GM12891 (cell line): ENCODE measurements at places on chromosomes 16 and 17.

DNA sequence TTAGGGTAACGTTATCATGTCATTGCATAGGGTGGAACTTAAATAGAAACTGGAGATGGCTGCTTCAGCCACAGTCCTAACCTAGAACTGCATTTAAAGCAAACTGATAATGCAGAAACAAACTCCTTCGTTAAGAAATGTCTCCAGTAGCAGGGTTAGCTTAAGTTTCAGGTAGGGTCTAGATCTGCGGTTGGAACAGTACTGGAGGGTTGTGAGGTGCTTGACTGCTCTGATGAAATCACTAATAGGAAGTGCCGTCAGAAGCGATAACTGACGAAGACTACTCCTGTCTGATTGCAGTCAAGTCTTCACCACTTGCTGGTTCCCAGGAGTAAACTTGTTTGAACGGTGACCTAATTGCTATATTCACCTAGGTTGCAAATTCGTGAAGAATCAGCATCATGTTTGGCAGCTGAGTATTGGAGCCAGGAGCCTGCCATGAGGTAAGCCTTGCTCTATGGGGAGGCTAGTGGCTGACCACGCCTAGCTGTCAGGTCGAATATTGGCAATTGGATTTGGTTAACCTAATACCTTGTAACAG is 24.5 kb downstream of the TRPV2 start:
- DNase-seq: no peak

GRCh38 chr16:27769561-27770255 is 219.8 kb downstream of the KATNIP start:
- no peak for DNase-seq

DNA sequence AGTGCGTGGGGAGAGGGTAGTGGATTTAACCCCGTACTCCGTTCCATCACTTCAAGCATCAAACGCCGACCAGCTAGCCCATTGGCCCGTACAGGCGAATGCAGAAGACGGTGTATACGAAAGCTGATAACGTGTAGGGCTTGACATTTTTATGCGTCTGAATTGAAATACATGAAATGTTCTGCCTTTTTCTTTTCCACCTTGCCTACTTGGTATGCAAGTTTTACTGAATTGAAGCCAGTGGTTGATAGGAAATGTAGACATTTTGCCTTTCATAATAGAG is 834 bp upstream of the STAT3 start:
- no peak for DNase-seq

DNA sequence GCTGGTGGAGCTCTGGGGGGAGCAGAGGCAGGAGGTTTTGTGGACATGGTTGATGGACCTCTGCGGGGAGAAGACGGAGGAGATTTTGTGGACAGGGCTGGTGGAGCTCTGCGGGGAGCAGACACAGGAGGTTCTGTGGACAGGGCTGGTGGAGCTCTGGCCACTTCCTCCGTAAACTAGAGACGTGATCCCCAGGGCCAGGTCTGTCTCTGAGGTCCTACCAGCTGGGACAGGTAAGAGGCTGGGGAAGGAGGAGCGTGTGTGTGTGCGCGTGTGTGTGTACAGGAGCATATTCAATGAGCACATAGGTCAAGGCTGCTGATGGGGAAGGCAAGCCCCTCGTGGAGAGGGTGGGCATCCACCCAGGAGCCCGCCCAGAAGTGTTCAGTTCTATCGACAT is 20.6 kb downstream of the RPH3AL start:
- no peak for DNase-seq

- DNase-seq: no peak
These were observed 1.2 kb downstream of the ABCA5 start for GRCh38 chr17:69325518-69326376.

- no peak for DNase-seq
These were observed 28.7 kb upstream of the RSL1D1 start for GRCh38 chr16:11880007-11880406.

- DNase-seq: no peak
These were observed 204.7 kb upstream of the HSBP1 start for GRCh38 chr16:83602761-83603722.

- no peak for DNase-seq
These were observed 28.6 kb downstream of the GTF3C1 start for GRCh38 chr16:27520982-27521673.

GRCh38 chr16:74936902-74937560 is 47.9 kb downstream of the WDR59 start:
- DNase-seq: peak; percentile 23

DNA sequence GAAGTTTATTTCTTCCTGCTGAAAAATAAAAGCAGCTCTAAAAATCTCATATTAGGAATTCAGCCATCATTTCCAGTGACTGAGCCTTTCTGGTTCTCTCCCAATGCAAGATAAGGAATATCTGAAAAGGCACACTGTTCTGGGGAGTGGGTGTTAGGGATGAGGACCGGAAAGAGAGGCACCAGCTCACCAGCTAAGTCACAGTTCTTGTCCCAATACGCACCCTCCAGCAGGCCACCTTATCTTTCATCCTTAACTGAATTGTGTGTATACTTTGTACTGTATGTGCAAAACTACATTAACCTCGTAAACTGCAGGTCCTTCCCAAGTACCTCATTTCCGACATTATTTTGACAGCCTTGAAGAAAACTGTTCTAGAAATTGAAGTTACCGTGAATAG is 11.0 kb downstream of the AMFR start:
- DNase-seq: no peak

- DNase-seq: no peak
These were observed 11.7 kb downstream of the CCDC57 start for GRCh38 chr17:82200743-82201497.

GRCh38 chr16:12976936-12977335 is 75.5 kb downstream of the SHISA9 start:
- DNase-seq: no peak

DNA sequence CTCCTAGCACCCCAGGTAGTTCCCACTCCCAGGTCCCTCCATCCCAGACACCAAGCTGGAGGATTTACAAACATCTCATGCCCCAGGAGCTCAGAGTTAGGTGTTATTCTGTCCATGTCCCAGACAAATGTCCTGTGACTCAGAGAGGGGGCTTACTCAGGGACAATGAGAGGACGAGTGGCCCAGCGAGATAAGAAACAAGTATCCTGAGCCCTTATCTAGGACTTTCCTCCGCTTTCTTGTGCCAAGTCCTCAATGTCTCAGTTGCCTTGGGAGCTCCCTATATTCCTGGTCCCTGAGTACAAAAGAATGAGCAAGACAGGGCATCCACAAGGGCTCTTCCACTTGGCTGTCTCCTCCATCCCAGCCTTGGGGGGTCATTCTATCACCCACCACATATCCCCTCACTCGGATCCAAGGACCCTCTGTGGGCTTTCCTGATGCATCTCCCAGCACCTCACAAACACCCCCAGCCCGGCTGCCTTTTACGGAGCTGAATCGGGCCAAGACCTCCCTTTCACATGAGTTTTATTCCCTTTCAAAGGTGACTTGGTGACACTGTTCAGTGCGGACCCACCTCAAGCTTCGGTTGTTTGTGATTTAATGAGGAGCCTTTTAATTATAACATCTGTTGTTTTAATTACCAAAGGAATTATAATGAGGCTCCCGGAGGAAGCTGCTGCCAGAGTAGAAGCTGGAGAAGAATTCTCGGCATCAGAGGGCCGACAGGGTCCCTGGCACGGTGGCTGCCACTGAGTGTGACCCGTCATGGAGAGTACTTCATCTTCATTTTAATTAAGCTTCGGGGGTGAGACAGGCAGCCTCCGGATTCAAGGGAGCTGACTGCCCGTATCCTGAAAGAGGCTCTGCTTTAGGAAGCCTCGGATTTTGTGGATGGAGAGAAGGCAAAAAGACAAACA is 121.5 kb downstream of the WSCD1 start:
- no peak for DNase-seq

GRCh38 chr16:53080345-53081031 is 25.7 kb downstream of the CHD9 start:
- no peak for DNase-seq

GRCh38 chr16:54944002-54944401 is 13.3 kb downstream of the IRX5 start:
- DNase-seq: no peak

- DNase-seq: no peak
These were observed 33.8 kb upstream of the ADGRG1 start for GRCh38 chr16:57594531-57595031.

DNA sequence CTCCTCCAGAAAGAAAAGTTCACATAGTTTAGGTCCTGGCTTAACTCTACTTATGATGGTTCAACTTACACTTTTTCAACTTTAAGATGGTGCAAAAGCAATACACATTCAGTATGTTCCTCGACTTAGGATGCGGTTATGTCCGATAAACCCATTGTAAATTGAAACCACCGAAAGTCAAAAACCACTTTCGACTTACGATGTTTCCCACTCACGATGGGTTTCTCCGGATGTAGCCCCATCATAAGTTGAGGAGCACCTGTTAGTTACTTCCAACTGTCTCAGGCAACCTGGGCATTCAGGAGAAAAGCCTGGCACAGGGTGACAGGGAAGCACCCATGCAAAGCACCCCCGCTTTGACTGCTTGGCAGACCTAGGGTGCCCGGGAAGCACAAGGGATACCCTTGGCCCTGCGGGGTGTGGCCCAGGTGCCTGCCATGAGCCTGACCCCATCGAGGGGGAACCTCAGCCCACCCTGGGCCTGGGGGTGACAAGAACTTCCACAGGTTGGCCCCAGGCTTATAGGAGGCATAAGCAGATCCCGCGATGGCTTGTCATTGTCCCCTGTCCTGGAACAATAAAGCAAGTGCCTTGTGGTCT is 14.0 kb downstream of the UNC119 start:
- DNase-seq: no peak

DNA sequence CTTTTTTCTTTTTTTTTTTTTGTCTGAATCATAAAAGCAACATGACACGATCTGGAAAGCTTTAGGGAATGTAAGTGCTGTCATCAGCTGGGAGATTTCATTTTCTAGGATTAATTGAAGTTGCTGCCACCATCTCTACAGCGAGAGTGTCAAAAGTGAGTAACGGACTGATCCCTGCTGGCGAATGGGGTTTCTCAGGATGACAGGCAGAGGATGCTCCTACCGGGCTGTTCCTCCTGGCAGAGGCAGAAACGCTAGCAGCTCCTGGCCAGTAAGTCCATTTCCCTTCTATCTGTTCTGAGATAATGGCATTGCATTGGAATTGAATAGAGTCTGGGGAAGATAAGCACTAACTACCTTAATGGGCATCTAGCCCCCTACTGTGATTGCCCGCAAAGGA is 80.5 kb upstream of the KIFC3 start:
- DNase-seq: no peak

- no peak for DNase-seq
These were observed 103.6 kb downstream of the PRKCA start for GRCh38 chr17:66405836-66406677.

DNA sequence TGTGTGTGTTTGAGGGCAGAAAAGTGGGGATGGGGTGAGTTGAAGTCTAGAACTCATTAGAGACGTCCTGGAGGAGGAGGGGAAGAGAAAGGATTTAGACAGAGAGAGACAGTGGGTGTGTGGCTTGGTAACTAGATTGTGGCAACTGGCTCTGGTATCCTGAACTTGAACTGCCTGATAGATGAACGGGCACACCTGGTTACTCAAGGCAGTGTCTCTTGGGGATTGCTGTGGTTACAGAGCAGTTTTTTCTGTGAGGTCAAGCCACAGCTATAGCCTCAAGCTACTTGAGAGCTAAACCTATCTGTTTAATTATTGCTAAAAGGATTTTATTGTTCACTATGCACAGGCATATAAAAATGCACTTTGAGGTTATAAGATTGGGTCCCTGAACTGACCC is 29.8 kb upstream of the MYH2 start:
- DNase-seq: no peak

- no peak for DNase-seq
These were observed 19.0 kb upstream of the GNG13 start for GRCh38 chr16:819336-820043.

DNA sequence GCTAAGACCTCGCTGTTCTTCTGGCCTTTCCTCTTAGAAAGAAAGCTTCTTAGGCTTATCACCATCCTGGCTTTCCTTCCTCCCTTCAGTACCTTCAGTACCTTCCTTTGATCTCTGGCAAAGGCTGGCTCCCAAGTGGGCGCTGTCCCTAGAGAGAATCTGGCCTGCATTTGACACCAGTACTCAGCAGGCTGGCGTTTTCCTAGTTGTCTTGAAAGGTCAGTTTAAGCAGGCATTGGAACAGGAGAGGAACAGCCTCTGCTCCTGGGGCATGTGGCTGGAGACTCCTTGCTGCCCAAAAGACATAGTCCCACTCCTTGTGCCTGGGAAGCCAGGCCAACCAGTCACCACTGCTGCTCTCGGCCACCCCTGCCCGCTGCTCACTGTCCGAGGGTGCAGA is 34.1 kb downstream of the TMEM238L start:
- no peak for DNase-seq

DNA sequence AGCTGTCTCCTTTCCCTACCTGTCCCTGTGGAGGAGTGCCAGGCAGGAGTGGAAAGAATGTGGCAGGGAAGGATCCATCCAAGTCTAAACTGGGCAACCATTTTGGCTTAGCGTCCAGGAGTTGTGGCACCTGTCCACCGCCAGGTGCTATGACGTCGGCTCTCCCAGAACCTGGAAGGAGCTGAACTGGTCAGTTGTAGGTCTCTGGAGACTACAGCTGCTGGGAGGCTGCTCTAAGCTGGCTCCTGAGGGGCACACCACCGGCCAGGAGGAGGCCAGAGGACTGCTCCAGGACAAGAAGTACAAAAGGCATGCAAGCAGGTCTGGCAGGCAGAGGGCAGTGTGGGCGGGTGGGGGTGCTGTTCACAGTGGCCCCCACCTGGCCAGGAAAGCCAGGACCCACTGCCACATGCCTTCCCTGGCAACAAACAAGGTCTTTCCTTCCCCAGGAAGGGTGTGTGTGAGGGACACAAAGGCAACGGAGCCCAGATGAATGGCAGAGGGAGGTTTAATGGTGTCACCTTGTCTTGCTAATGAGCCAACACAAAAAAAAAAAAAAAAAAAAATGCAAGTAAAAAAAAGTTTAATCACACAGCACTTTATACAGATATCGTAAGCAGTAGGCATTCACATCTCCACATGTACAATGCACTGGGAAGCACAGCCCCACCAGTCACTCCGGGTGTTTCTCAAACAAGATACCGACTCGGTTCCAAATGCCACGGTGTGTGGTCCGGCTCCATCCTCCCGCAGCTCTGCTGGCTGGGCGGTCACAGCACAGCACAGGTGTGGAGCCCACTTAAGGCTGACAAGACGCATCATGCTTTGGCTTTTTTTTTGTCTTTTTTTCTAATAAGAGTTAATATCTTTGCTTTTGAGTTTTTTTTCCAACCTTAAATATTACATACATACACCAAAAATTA is 4.8 kb downstream of the SPHK1 start:
- DNase-seq: no peak

GRCh38 chr16:76268824-76269223 is 8.4 kb upstream of the CNTNAP4 start:
- no peak for DNase-seq
